ENCODE measurements at places on chromosomes 16 and 17. TPM values are rescaled to one million over a fixed set of nuclear protein-coding genes. Genes with fewer than 3 reads are reported as not detected.

The KRT25 gene
- total RNA-seq = not detected

The GAA gene
- 67.8 TPM for total RNA-seq

The KRT39 gene
- not detected for total RNA-seq

The MARVELD3 gene
- total RNA-seq = not detected

DNA sequence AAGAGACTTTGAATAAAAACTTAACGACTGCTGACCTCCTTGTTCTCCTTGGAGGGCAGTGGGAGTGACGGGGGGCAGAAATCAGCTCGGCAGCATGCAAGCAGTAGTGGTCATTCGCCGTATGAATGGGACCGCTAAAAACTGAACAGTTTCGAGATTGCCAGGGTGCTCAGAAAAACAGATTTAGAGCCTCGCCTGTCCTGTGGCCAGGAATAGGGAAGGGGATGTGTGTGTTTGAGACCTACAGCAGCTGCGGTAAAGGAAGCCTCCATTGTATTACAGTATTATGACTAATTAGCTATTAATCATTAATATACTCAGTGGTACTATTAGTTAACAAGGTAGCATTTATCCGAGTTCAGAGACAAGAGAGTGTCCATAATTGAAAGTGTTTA lies 670 bp upstream of the ZNF652 start:
- H3K27me3 ChIP-seq = no peaks in the 10 kb centered on the region
- peak overlapping the region; percentile 27 for H3K4me3 ChIP-seq
- H3K4me1 ChIP-seq = peaks cover 30% of the 10 kb centered on the region

GRCh38 chr17:77042476-77043231 lies 98.1 kb upstream of the SEC14L1 start:
- H3K27ac ChIP-seq = no peak overlapping the region
- H3K4me3 ChIP-seq = no peak overlapping the region
- no peak for DNase-seq
- H3K4me1 ChIP-seq = no peaks in the 10 kb centered on the region
- no peaks in the 10 kb centered on the region for H3K36me3 ChIP-seq

GRCh38 chr17:65143889-65144604 lies 6.9 kb downstream of the RGS9 start:
- H3K4me3 ChIP-seq = no peak overlapping the region
- no peaks in the 10 kb centered on the region for H3K36me3 ChIP-seq
- H3K4me1 ChIP-seq = peaks cover 11% of the 10 kb centered on the region
- H3K27me3 ChIP-seq = no peaks in the 10 kb centered on the region
- no peak for DNase-seq

GRCh38 chr17:81052199-81052997 lies 17.4 kb downstream of the BAIAP2 start:
- no peak overlapping the region for H3K4me3 ChIP-seq
- peaks cover 8% of the 10 kb centered on the region for H3K4me1 ChIP-seq
- DNase-seq = no peak
- no peak overlapping the region for H3K27ac ChIP-seq

DNA sequence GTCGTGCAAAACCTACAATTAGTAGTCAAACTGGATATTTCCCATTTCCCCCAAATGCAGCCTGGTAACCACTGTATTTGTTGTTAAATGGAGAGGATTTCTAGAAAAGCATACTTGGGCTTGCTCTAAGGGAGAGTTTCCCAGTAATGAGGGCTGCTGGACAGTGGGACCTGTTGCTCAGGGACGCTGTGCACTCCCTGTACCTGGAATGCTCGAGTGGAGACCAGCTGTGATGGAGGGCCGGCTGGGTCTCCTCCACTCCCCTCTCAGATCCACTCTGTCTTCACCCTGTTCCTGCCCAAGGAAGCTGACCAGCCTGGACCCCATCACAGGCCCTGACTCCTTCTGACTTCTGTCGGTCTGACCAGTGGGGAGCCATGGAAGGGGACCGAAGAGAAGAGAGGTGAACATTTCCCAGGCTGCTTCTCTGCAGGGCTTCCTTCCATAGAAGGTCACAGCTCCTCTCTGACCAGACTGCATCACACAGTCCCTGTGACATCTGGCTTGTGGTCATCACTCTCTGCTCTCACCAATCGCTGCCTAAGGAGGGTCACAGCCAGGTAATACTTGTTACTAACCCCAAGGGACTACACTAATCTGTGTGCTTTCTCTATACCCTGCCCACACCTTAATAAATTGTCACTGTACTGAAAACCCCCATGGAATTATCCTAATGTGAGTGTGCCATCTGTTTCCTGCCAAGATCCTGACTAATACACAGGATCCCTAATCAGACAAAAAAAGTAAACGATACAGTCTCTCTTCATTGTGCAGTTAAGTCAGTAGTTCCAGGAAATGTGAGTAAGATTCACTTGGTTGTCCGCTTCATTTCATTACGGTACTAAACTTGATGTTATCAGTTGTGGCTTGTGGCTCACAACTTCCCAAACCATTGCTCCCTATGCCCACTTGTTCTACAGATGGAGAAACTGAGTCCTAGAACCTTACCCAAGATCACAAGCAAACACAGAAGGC lies 102.4 kb downstream of the CCT6B start:
- H3K27ac ChIP-seq = no peak overlapping the region
- DNase-seq = no peak
- H3K4me1 ChIP-seq = no peaks in the 10 kb centered on the region
- H3K4me3 ChIP-seq = no peak overlapping the region
- H3K36me3 ChIP-seq = no peaks in the 10 kb centered on the region

DNA sequence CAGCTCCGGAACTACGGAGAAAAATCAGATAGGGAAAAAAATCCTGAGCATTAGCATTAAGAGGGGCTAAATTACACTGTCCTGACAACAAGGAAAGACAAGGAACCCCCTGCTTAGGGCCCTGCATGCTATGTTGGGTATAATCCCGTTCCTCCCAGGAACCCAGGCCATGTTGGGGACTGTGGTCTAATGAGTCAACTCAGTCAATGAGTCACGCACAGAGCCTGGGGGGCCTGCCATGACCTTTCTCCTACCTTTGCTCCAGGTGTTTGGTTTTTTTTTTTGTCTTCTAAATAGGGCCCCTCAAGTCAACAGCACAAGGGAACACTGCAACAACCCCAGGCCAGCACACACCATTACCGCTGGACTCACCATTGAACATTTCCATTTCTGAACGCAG lies 8.9 kb upstream of the ZNF200 start:
- H3K27me3 ChIP-seq = no peaks in the 10 kb centered on the region
- no peak for DNase-seq
- H3K4me3 ChIP-seq = no peak overlapping the region
- no peaks in the 10 kb centered on the region for H3K36me3 ChIP-seq

DNA sequence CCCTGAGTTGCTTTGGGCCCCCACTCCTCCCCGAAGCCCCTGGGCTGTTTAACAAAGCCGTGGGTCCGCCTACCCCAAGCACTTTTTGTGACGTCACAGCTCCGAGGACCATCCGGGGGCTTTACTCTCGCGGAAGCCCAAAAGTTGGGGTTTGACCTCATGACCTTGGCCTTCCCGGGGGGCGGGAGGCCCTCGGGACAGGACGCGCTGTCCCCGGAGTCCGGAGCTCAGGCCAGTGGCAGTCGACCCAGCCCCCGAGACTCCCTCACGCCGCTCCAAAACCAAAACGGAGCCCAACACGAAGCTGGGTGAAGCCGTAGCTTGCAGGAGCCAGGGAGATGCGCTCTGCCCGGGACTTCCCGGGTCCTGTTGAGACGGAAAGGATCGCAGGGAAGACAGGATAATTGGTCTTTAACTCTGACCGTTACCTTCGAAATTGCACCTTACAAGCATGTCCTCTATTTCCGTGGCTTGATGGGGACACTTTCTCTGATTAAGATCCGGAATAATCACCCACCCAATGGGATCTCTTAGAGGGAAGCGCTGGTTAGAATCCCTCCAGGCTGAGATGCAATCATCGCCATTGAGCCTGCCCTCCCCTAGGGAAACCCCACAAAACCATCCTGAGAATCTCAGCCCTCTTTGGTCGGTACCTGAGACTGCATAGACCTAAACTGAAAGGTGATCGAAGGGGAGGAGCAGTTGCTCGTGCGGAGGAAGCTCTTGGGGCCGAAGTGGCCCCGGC lies 4.9 kb upstream of the SOX9 start:
- no peak overlapping the region for H3K27ac ChIP-seq
- no peaks in the 10 kb centered on the region for H3K4me1 ChIP-seq

DNA sequence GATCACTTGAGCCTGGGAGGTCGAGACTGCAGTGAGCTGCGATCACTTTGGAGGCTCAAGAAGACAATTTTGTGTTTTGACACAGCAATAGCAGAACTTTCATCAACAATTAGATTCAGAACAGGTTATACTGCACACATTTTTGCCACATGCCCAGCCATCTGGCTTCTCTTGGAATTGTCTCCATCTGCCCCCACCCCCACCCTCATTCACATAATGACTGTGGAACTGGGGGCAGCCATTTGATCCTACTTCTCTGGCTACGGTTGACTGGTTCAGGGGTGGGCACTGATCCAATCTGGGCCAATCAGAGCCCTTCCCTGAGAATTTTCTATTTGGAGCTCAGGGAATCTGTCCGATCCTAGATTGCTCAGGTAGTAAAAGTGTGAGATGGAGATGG lies 14.0 kb downstream of the TMEM92 start:
- no peak overlapping the region for H3K4me3 ChIP-seq
- no peak overlapping the region for H3K27ac ChIP-seq
- DNase-seq = no peak
- H3K4me1 ChIP-seq = no peaks in the 10 kb centered on the region
- H3K27me3 ChIP-seq = no peaks in the 10 kb centered on the region

DNA sequence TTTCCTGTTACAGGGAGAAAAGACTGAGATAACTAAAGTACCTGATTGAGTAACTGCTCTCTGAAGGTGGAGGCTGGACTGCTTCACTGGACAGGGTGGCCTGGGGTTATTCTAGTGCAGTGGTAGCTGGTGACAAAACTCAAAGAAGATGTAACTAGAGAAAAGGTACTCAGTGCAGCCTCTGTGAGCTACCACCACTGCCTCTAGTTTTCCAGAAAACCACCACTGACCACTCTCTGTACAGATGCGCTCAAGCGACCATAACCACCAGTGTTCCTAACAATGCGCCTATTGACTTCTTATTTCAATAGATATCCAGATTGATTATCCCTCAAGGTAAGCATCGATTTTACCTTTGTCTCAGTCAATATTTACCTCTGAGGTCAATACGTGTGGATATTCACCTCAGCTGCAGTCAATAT lies 492.2 kb downstream of the WWOX start:
- H3K27me3 ChIP-seq = no peaks in the 10 kb centered on the region
- no peak for DNase-seq
- no peaks in the 10 kb centered on the region for H3K36me3 ChIP-seq
